ENCODE measurements at places on chromosomes 4 and X. TPM values are rescaled to one million over a fixed set of nuclear protein-coding genes. Genes with fewer than 3 reads are reported as not detected.

GRCh38 chr4:73544620-73545019 lies 63.1 kb downstream of the AFM start:
- DNase-seq: no peak
- no peak overlapping the region for H3K27ac ChIP-seq
- no peaks in the 10 kb centered on the region for H3K4me1 ChIP-seq
- no peak overlapping the region for H3K4me3 ChIP-seq

The ETDB gene
- total RNA-seq: not detected

The DGAT2L6 gene
- not detected for total RNA-seq

DNA sequence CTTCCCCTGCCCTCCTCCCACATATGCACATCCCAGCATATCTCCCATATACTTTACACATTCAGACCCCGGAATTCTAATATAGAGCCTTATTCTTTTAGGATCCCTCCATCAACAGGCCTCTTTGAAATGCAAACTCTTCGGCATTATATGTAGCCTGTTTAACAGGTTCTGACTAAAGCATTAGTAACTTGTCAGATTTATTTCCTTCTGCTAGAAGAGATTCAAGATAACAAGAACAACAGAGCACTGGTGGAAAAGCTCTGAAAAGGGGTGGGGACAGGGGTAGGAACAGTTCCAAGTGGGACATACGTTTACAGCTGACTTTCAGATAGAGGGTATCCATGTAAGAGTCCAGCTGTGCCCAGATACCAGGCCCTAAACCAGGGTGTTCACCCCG lies 31.7 kb upstream of the PRPS1 start:
- H3K27ac ChIP-seq: no peak overlapping the region
- H3K36me3 ChIP-seq: no peaks in the 10 kb centered on the region
- no peak for DNase-seq
- H3K27me3 ChIP-seq: peaks cover 31% of the 10 kb centered on the region

- no peaks in the 10 kb centered on the region for H3K4me1 ChIP-seq
- no peak overlapping the region for H3K4me3 ChIP-seq
- DNase-seq: no peak
- H3K36me3 ChIP-seq: peaks cover 2% of the 10 kb centered on the region
- no peak overlapping the region for H3K27ac ChIP-seq
- H3K27me3 ChIP-seq: no peaks in the 10 kb centered on the region
These were observed 82.0 kb upstream of the FREM3 start for GRCh38 chr4:143782521-143782920.

The SMIM31 gene
- total RNA-seq: not detected

The TCEAL8 gene
- total RNA-seq: 31.9 TPM

- no peak for DNase-seq
- H3K27ac ChIP-seq: no peak overlapping the region
- no peaks in the 10 kb centered on the region for H3K36me3 ChIP-seq
- no peaks in the 10 kb centered on the region for H3K4me1 ChIP-seq
These were observed 394.5 kb downstream of the KCNIP4 start for GRCh38 chr4:21554066-21554465.

GRCh38 chr4:7815562-7815961 lies 124.1 kb downstream of the AFAP1 start:
- no peaks in the 10 kb centered on the region for H3K27me3 ChIP-seq
- no peak overlapping the region for H3K27ac ChIP-seq
- H3K4me3 ChIP-seq: no peak overlapping the region
- H3K4me1 ChIP-seq: peaks cover 5% of the 10 kb centered on the region
- peaks cover 5% of the 10 kb centered on the region for H3K36me3 ChIP-seq
